ENCODE measurements at places on chromosomes 2 and 18. TPM values are rescaled to one million over a fixed set of nuclear protein-coding genes. Genes with fewer than 3 reads are reported as not detected.

The GCA gene
- total RNA-seq = 38.4 TPM

The STON1 gene
- total RNA-seq = 0.51 TPM

The GALNT3 gene
- total RNA-seq = 2.6 TPM

The C2orf74 gene
- 11.5 TPM for total RNA-seq

The ITGB6 gene
- not detected for total RNA-seq

The ICA1L gene
- 12.0 TPM for total RNA-seq

The IL36RN gene
- total RNA-seq = not detected

The ELAC1 gene
- total RNA-seq = 5.2 TPM

- DNase-seq = no peak
These were observed 495 bp downstream of the TMEM169 start for GRCh38 chr2:216082117-216082711.

DNA sequence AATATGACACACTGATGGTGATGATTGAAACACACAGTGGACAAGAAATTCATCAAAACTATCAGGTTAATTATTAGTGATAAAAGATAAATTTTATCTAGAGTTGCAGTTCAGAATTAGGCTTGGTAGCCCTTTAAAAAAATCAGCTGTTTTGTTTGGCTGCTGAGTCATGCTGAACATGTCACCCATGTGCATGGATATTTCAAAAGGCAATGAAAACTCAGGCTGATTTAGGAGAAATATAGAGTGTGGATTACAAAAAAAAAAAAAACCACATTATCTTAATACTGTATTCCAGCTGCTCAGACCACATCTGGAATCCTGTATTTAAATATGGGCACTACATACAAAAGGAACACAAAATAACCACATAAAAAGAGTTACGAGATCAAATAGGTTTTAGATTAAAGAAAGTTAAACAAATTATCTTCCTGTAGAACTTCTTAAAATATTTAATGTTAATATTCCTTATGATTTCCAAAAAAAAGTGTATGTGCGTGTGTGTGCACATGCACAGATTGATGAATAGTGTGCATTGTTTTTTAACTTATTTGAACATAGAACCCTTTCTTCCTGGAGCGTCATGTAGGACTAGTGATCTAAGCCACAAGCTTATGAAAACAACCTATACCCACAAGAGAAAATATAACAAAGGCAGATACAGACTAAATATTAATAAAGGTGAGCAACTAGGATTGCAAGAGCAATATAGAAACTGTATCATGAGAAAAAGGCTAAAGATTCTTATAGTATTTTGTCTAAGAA is 186.2 kb downstream of the STK39 start:
- DNase-seq = no peak

DNA sequence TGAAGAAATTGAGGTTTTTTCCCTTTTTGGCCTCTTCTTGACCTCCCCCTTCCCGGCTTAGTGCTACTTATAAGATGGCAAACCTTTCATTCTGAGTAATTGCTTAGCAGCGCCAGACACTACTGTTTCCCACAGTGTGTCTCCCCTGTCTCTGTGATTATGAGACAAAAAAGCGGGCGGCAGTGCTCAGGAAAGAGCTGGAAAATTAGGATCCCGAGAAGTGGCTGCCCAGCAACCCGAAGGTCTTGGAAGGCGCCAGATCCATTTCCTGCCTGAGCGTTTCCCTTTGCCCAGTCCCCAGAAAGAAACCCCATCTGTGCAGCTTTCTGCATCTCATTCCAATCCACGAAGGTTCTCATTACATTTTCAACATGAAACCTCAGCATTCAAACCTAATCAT is 191.9 kb upstream of the APCDD1 start:
- no peak for DNase-seq

GRCh38 chr18:48167897-48168253 is 237.4 kb upstream of the SMAD2 start:
- no peak for DNase-seq

- no peak for DNase-seq
These were observed 1620.0 kb downstream of the SUCLG1 start for GRCh38 chr2:82839036-82839435.

DNA sequence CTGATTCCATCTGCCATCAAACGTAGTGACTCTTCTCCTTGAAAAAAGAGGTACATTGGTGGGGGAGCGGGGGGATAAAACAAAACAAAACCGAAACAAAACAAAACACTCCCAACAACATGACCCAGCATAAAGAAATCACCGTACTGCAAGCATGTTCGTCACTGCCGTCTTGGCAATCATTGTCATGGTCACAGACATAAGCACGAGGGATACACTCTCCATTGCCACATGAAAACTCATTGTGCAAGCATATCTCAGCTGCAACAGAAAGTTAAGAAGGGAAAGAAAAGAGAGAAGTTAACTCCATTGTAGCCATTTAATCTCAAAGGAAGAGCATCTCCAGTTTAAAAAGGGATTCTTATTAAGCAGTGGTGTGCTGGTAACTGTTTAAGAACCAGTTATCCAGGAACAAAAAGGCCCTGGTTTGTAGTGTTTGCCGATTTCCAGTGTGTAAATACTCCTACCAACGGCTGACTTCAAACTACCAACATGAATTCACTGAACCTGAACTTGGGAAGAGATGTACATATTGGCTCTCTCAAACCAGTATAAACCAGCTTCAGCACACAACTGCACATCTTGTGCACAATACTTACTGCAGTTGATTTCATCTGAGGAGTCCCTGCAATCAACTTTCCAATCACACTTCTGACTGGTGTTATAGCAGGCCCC is 68.2 kb downstream of the LRP2 start:
- no peak for DNase-seq

- DNase-seq = no peak
These were observed 61.4 kb downstream of the SMAD7 start for GRCh38 chr18:48889115-48889941.

- DNase-seq = no peak
These were observed 65.9 kb upstream of the SH3RF3 start for GRCh38 chr2:109062859-109063700.

DNA sequence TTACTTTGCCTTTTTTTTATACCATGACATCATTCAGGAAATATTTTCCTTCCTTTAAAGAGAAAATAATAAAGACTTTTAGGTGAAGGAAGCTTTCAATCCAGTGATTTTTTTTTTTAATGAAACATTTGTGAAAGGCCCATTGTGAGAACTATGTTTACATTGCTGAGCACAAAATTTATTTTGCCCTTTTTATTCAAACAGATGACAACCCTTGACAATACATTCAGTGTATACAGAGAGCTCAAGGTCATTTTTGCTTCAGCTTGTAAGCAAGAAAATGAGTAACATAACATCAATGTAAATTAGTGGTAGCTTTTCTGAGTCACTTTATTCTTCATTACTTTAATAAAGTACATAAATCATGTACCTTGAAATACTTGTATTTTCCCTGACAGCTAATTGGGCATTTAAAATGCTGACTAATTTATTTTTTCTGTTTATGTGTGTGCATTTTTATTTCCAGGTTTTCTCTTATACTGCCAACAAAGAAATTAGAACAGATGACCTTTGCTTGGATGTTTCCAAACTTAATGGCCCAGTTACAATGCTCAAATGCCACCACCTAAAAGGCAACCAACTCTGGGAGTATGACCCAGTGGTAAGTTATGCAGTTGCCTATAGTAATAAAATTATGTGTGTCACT is 121.6 kb downstream of the GALNT1 start:
- DNase-seq = no peak

- DNase-seq = peak; percentile 69
These were observed 53.9 kb downstream of the NCK2 start for GRCh38 chr2:105798595-105798994.

DNA sequence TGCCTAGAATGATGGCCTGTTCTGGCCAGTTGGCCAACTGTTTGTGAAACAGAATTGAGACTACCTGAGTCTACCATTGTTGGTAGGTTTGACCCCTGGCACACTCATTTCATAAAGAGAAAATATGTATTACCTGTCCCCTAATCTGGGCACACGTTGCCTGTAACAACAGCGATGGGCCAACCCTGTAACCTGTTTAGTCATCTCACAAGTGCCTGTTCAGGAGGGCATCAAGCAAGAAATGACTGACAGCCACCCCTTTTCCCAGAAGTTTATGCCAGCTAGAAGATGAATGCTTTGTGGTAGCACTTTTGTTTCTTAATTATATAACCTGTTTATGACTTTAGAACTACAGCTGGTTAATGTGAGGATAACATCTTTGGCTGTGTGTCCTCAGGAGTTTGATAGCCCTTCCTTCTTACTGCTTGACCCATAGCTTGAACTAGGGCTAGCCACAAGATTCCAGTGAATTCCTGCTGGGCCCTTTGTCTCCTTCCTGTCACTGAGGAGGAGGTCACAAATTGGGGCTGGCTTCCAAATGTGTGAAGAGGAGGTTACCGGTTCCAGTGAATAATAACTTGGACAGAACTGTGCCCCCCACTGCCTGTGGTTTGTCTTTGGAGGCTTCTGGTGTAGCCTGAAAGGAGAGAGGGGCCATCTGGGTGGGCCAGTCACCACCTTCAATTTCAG is 273.9 kb upstream of the EPAS1 start:
- no peak for DNase-seq

DNA sequence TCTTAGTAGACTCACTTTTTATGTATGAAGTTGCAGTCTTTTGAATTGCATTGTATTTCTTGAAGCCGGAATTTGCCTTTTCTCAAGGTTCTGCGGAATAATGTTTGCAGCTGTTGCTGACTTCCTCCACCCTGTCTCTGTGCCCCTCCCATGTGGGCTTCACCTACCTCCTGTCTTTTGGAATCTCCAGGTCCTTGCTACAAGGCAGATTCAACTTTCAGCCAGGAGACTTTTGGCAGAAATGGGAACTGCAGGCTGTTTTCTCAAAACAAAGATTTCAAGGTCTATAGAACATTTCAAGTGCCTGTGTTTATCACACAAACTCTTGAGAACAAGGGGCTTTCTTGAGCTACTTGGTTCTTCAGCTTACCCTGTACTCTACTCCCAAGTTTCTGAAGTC is 25.6 kb downstream of the ZNF236 start:
- DNase-seq = no peak

GRCh38 chr2:136154384-136154783 is 36.4 kb upstream of the CXCR4 start:
- no peak for DNase-seq

GRCh38 chr2:81551040-81551634 is 1246.6 kb upstream of the LRRTM1 start:
- no peak for DNase-seq

DNA sequence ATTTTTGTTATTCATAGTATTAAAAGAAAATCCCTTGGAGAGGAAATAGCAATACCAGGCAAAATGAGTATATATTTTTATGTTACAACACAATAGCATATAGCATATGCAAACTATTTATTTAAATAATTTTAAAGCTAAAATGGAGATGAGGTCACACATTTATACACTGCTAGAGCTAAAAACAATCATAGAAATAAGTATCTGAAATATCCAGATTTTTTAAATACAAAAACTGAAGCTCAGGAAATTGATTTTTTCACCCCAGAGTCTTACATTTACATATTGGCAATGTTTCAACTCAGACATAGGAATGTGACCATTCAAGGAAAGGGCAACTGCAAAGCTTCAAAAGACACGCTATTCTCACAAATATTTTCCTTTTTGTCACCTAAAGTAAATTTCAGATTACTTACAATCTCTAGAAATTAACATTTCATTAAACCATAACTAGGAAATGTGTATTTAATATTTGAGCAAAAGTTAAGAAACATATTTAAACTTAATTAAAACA is 8.9 kb downstream of the TFPI start:
- no peak for DNase-seq

GRCh38 chr2:83579507-83579906 is 879.6 kb downstream of the SUCLG1 start:
- no peak for DNase-seq

GRCh38 chr2:209553913-209554312 is 130.1 kb downstream of the MAP2 start:
- no peak for DNase-seq

DNA sequence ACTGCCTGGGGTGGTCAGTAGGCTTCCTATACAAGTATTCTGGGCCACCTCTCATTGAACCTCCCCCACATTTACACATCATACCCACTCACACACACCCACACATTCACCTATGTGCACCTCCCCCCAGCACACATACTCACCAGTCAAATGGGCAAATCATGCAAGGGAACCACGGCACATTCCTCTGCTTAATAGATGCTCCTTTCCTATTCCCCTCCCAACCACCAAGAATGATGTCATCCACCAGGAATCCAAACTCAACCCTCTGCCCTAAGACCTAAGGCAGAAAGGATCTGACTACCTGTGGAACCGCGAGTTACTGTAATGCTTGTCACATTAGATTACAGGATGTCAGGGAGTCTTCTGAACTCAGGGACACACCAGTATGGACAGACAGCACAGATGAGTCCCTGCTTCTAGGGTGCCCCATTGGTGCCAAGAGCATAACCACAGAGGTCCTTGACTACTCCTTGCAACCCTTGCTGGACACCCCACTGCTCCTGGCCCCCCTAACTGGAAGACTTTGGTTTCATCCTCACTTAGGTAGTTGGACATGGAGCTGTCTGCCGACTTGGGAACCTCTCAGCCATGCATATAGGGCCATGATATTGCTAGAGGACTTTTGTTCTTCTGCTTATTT is 21.5 kb upstream of the CAB39 start:
- DNase-seq = no peak

DNA sequence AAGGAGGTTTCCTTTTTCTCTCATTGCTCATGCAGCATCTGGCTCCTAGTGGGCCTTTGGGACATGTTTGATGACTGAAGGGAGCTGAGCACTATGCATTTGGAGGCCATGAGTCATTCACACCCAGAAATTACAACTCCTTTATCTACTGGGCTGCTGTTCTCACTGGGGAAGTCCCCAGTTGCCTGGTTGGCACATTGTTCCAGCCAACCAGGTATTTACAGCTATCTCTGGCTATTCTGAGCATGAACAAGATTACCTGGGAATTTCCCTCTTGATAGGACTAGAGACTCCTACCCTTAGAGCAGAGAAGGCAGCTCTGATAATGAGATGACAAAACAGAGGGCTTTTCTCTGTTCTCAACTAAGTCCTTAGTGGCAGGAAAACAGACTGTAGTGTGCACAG is 206.5 kb downstream of the SETBP1 start:
- no peak for DNase-seq
